ENCODE measurements at places on chromosomes 13 and 19. TPM values are rescaled to one million over a fixed set of nuclear protein-coding genes. Genes with fewer than 3 reads are reported as not detected.

DNA sequence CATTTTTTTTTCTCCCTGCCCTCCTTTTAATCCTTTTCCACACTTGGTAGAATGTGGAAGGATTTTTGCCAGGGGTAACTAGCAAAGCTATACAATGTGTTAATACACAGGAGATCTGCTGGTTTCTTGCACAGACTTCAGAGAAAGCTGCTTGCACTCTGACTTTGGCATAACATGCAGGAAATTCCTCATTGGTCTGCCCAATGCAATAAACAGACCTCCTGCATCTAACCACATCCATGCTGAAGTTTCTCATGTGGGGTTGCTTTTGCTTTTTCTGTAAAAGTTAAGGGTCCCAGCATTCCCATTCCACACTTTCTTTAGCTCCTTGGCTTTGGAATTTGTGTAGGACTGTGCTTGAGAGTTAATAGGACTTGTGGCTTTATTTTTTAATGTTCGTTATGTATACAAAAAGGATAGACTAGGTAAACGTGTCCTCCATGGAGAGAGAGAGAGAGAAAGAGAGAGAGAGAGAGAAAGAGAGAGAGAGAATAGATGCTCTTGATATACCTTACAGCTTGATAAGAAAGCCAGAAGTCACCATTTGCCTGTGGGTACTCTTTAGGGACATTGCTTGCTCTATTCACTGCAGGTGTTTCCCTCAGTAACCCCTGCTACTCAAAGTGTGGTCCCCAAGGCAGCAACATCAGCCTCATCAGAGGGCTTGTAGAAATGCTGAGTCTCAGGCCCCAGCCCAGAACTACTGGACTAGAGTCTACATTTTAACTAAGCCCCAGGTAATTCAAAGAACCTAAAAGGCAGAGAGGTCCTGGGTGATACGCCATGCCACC is 170.5 kb downstream of the SHISA2 start:
- no peaks in the 10 kb centered on the region for H3K27me3 ChIP-seq
- DNase-seq: no peak
- H3K4me1 ChIP-seq: peaks cover 50% of the 10 kb centered on the region
- H3K27ac ChIP-seq: no peak overlapping the region
- H3K4me3 ChIP-seq: no peak overlapping the region

DNA sequence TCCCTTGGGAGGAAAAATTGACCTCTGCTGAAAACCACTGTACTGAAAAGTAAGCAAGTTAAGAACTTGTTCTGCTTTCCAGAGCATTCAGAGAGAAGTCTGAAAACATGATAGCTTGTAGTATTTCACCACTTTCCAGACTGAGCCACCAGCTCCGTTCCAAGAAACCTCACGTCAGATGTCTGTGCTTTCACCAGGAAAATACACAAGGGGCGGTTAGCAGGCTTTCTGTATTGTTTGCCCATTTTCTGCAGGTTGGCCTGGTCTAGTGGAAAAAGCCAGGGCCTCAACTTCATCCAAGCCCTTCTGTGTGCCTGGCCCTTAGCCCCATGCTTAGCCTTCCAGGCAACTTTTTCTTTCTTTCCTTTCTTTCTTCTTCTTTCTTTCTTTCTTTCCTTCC is 36.4 kb downstream of the RXFP2 start:
- DNase-seq: no peak
- H3K4me1 ChIP-seq: peaks cover 8% of the 10 kb centered on the region
- no peaks in the 10 kb centered on the region for H3K36me3 ChIP-seq

DNA sequence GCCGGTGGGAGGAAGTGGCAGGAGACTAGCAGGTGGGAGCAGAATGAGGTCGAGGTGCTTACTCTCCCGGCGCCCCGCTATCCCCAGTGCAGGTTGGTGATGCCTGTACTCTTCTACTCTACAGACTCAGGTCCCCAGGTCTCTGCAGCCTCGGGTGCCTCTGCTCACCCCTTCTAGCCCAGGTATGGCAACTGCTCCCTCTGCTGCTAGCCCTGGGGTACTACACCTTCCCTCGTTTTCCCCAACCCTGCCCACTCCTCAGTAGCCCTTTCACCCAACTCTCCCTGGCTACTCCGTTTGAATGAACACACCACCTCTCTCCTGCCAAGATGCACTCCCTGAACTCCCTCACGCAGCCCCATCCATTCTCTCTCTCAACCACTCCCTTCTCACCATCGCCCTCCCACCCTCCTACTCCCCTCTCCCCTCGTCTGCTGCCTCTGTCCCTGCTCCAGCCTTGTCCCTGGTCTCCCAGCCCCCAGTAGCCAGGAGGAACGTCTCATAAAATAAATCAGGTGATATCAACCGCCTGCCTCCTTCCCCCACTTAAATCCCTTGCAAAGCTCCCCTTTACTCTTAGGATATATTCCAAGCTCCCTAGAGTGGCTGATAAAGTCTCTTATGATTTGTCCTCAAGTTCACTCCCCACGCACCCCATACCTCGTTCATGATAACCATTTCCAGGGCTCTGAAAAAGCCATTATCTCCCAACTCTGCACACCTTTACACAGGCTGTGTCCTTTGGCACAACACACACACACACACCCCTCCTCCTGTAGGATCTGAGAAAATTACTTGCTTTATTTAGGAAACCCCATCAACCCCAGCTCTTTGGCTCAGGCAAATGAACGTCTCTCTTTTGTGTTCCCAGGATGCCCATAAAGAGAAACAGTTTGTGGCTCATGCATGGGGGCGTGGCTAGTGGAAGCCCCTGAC is 8.2 kb upstream of the MEIS3 start:
- no peaks in the 10 kb centered on the region for H3K36me3 ChIP-seq
- no peak overlapping the region for H3K27ac ChIP-seq
- H3K4me3 ChIP-seq: no peak overlapping the region
- peak; percentile 86 for DNase-seq
- peaks cover 47% of the 10 kb centered on the region for H3K27me3 ChIP-seq

- peaks cover under 1% of the 10 kb centered on the region for H3K4me1 ChIP-seq
- no peaks in the 10 kb centered on the region for H3K27me3 ChIP-seq
- no peak for DNase-seq
- H3K4me3 ChIP-seq: no peak overlapping the region
- no peak overlapping the region for H3K27ac ChIP-seq
Measured at GRCh38 chr19:15850385-15850784, 34.9 kb upstream of the OR10H1 start.

DNA sequence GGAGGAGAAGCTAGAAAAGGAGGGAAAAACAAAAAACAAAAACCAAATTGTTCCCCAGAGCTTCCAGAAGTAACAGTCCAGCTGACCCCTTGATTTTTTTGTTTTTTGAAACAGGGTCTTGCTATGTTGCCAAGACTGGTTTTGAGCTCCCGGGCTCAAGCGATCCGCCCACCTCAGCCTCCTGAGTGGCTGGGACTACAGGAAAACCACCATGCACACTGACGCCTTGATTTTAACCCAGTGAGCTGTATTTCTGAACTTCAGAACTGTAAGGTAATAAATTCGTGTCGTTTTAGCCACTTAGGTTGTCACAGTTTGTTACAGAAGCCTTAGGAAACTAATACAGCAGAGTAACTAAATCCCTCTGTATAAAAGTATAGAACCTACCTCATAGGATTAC is 1.1 kb upstream of the NEK3 start:
- no peak overlapping the region for H3K4me3 ChIP-seq
- H3K4me1 ChIP-seq: peaks cover 30% of the 10 kb centered on the region
- no peak for DNase-seq
- H3K27me3 ChIP-seq: no peaks in the 10 kb centered on the region
- no peak overlapping the region for H3K27ac ChIP-seq

DNA sequence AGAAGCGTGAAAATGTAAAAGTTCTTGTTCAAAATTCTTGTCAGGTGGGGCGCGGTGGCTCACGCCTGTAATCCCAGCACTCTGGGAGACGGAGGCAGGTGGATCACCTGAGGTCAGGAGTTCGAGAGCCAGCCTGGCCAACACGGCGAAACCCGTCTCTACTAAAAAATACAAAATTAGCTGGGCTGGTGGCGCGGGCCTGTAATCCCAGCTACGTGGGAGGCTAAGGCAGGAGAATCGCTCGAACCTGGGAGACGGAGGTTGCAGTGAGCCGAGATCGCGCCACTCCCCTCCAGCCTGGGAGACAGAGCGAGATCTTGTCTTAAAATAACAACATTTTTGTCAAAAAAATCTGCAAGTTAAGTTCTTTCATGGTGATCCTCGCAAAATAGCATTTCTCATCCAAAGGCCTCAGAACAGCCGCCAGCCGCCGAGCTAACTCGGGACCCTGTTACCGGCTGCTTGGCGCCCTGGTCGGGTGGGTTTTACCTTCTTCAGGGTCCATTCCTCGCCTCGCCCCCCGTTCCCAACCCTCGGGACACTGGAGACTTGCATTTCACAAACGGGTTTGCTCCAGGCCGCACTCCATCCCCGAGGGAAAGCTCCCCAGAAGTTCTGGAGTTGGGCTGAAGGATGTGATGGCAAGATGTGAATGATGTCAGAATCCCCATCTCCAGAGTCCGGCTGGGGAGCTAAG is 1.6 kb downstream of the LATS2 start:
- no peak for DNase-seq

DNA sequence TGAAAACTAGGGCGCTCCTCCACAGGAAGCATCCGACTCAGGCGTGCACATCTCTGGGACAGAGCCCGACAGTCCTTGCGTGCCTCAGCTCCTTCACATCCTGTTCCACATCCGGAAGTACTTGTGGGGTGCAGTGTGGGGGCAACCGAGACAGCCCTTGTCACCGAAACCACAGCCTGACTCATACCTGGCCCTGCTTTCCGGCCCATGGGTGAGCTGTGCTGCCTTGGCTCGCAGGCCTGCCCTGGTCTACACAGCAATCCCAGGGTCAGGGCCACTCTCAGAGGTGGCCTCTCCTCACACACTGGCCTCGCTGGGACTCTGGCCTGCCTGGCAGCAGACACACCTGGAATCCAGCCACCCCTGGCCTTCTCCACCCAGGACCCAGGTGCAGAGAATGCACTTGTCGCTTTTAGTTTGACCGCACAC is 100.4 kb downstream of the STK24 start:
- no peaks in the 10 kb centered on the region for H3K27me3 ChIP-seq
- H3K4me3 ChIP-seq: peak overlapping the region; percentile 63
- peaks cover 56% of the 10 kb centered on the region for H3K4me1 ChIP-seq
- DNase-seq: peak; percentile 94
- peak overlapping the region; percentile 93 for H3K27ac ChIP-seq

- no peaks in the 10 kb centered on the region for H3K36me3 ChIP-seq
- no peaks in the 10 kb centered on the region for H3K27me3 ChIP-seq
- no peaks in the 10 kb centered on the region for H3K4me1 ChIP-seq
- no peak for DNase-seq
- H3K27ac ChIP-seq: no peak overlapping the region
- no peak overlapping the region for H3K4me3 ChIP-seq
Measured at GRCh38 chr13:51033421-51034185, 77.5 kb downstream of the C13orf42 start.

- H3K27me3 ChIP-seq: peaks cover 2% of the 10 kb centered on the region
- peak; percentile 60 for DNase-seq
- peak overlapping the region; percentile 72 for H3K27ac ChIP-seq
Measured at GRCh38 chr19:16470911-16471811, 609 bp downstream of the EPS15L1 start.

- no peak overlapping the region for H3K4me3 ChIP-seq
- peaks cover 36% of the 10 kb centered on the region for H3K36me3 ChIP-seq
- H3K27me3 ChIP-seq: no peaks in the 10 kb centered on the region
- H3K4me1 ChIP-seq: no peaks in the 10 kb centered on the region
Measured at GRCh38 chr13:36973621-36974295, 25.4 kb downstream of the ALG5 start.

DNA sequence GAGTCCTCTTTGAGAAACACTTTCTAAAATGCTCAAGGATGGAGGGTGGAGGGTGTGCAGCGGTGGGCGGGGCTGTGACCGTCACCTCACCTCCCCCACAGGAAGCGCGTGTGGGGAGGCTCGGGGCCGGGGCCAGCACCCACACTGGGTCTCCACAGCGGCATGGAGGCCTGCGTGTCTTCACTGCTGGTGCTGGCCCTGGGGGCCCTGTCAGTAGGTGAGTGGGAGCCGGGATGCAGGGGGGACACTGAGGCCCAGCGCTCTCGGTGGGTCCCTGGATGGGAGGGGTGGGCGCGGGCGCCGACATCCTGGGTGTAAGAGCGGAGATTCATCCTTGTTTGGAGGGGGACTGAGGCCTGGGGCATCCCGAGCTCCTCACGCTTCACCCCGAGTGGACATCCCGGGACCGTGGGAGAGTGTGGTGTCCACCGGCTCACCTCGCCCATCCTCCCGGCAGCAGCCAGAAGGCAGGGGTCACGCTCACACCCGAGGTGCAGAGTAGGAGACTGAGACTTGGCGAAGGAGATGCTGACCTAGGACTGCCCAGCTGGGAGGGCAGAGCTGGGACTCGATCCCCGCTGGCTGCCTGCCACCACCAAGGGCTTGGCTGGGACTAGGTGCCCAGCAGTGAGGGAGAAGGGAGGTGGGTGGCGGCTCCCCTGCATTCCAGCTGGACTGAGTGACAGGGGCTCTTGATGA is at the start of gene GZMM:
Gene GZMM, plus strand, starts transcription at position 144 of the 699 bp plus-strand sequence. Its CDS starts 19 bp downstream, at position 163.
- DNase-seq: peak; percentile 84
- peak within 1 kb of the TSS; percentile 86 for H3K27ac ChIP-seq
- H3K27me3 ChIP-seq: no peaks in the 10 kb centered on the region
- peaks cover 20% of the 10 kb centered on the region for H3K4me1 ChIP-seq

DNA sequence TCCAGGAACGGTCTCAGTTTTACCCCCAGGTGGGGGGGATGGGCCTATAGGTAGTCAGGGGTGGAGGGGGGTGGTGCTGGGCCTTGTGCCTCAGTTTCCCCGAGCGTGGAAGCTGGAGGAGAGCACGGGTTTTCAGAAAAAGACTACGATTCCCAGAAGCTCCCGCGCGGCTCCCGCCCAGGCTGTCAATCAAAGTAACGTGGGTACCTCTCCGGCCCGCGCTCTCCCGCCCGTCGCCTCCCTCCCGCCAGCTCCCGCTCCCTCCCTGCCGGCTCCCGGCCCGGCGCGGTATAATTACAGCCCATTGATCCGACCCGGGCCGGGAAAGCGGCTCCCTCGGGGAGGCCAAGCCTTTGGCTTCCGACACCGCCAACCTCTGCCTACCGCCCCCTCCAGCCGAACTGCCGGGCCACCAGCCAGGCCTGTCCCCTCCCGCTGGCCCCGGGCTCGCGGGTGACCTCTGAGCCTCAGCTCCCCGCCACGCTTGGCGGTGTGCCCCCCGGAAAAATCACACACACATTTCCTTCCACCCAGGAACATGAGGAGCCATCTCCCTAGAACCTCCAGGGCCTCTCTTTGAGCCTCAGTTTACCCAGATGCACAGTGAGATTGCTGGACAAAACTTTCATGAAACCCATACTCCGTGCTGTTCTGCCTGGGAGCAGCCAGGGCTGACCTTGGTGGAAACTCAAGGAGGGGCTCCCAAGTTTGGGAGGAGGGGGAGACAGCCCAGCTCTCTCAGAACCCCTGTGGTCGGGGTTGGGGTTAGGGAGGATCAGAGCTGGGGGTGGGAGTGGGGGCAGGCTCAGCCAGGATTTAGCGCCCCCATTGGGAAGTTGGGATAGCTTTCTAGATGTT is 7.3 kb upstream of the TLE2 start:
- no peaks in the 10 kb centered on the region for H3K36me3 ChIP-seq
- peak overlapping the region; percentile 83 for H3K4me3 ChIP-seq
- peak overlapping the region; percentile 96 for H3K27ac ChIP-seq
- peaks cover 19% of the 10 kb centered on the region for H3K4me1 ChIP-seq
- no peaks in the 10 kb centered on the region for H3K27me3 ChIP-seq

PSG11 gene
- total RNA-seq: not detected

CYP2A6 gene
- total RNA-seq: not detected

FCAR gene
- total RNA-seq: not detected

ZNF766 gene
- total RNA-seq: 28.6 TPM

CRB3 gene
- 1.8 TPM for total RNA-seq

All from activated CD4-positive, alpha-beta T cell treated with anti-CD3 and anti-CD28 coated beads for 36 hours (primary cell).